ENCODE measurements at places on chromosomes 13 and 19.

DNA sequence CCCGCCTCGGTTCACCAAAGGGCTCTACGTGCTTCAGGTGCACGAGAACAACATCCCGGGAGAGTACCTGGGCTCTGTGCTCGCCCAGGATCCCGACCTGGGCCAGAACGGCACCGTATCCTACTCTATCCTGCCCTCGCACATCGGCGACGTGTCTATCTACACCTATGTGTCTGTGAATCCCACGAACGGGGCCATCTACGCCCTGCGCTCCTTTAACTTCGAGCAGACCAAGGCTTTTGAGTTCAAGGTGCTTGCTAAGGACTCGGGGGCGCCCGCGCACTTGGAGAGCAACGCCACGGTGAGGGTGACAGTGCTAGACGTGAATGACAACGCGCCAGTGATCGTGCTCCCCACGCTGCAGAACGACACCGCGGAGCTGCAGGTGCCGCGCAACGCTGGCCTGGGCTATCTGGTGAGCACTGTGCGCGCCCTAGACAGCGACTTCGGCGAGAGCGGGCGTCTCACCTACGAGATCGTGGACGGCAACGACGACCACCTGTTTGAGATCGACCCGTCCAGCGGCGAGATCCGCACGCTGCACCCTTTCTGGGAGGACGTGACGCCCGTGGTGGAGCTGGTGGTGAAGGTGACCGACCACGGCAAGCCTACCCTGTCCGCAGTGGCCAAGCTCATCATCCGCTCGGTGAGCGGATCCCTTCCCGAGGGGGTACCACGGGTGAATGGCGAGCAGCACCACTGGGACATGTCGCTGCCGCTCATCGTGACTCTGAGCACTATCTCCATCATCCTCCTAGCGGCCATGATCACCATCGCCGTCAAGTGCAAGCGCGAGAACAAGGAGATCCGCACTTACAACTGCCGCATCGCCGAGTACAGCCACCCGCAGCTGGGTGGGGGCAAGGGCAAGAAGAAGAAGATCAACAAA is 2.6 kb downstream of the PCDH17 start:
- no peak for DNase-seq

DNA sequence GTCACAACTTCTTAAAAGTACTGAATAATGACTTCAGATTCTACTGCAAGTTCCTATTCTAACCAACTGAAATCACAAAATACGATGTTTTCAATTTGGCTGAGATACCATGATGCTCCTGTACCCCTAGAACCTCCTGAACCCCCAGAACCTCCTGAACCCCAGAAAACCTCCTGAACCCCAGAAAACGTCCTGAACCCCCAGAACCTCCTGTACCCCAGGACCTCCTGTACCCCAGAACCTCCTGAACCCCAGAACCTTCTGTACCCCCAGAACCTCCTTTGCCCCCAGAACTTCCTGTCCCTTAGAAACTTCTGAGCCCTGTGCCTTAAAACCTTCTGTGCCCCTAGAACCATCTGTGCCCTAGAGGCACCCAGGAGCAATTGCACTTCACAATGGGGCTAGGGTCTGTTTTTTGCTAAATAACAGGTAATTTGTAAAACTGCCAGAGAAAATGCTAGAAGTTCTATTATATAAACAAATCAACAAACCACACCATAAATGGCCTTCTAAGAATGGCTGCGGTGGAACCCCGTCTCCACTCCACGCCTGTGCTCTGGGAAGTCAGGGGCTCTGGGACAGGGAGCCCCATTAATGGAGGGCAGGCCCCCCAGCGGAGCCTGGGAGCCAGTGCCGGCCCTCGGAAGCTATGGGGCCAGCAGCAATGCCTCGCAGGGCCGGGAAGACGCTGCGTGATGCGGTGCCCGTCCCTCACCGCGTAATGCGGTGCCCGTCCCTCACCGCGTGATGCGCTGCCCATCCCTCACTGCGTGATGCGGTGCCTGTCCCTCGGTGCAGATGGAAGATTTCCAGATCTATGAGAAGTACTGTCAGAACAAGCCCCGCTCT is 21.3 kb upstream of the F7 start:
- no peak for DNase-seq

GRCh38 chr19:44903602-44904425 is 1.8 kb upstream of the APOE start:
- DNase-seq = peak; percentile 43

DNA sequence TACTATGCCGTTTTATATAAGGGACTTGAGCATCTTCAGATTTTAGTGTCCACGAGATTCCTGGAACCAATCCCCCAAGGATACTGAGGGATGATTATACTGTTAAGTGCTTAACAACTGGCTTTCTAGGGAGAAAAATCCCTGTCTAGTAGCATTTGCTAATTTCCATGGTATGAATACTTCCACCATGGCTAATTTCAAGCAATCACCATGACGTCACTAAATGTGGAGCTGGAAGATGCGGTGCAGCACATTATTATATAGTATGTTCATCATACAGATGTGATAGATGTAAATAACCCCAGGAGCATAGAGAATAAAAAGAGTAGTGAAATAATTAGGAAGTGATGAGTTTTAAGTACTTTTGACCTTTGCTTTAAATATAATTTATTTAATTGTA is 72.7 kb downstream of the SIAH3 start:
- DNase-seq = no peak

DNA sequence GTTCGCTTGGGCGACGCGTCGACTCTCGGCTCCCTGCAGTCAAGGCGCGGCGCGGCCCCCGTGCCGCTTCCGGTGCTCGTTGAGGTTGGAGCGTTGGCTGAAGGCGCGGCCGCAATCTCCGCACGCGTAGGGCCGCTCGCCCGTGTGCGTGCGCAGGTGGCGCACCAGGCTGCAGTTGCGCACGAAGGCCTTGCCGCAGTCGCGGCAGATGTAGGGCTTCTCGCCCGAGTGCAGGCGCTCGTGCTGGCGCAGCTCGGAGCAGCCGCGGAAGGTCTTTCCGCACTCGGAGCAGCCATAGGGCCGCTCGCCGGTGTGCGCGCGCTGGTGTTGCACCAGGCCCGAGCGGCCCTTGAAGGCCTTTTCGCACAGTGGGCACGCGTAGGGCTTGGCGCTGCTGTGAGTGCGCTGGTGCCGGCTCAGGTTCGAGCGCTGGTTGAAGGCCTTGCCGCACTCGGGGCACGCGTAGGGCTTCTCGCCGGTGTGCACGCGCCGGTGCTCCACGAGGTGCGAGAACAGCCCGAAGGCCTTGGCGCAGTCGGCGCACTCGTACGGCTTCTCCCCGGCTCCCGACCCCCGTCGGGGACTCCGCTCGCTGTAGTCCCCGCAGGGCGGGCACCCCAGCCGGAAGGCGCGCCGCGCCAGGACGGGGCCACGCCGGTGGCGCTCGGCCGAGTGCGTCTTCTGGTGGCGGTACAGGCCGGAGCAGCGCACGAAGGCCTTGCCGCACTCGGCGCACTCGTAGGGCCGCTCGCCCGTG is 5.3 kb upstream of the ZNF497 start:
- no peak for DNase-seq

- DNase-seq = no peak
Observed at GRCh38 chr13:79776531-79777295, 295.8 kb downstream of the NDFIP2 start.

Measured in NCI-H226 (cell line).